ENCODE measurements at places on chromosomes 12 and 14. TPM values are rescaled to one million over a fixed set of nuclear protein-coding genes. Genes with fewer than 3 reads are reported as not detected.

GRCh38 chr14:75280291-75280830, 1.7 kb downstream of the FOS start:
- peaks cover 40% of the 10 kb centered on the region for H3K4me1 ChIP-seq
- H3K36me3 ChIP-seq, result peaks cover 30% of the 10 kb centered on the region
- peak overlapping the region; percentile 91 for H3K4me3 ChIP-seq

- H3K4me3 ChIP-seq, result no peak overlapping the region
- H3K27me3 ChIP-seq, result no peaks in the 10 kb centered on the region
- H3K27ac ChIP-seq, result no peak overlapping the region
- no peak for DNase-seq
Measured at GRCh38 chr12:103441437-103442181, 54.2 kb downstream of the C12orf42 start.

DNA sequence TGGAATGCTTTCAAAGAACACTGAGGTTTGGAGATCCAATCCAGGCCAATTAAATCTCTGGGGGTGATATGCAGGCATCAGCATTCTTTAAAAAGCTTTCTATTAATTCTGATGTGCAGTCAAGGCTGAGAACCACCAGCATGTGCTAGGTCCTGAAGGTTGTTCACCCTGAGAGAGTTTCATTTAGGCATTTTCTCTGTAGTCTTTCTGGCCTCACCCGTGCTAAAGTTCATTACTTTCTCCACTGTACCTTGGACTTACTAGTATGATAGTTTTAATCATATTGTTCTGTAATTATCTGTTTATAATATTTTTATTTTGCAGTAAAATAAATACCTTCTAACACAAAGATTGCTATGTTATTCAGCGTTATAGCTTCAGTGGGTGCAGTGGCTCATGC, 32.9 kb downstream of the SOS2 start:
- peaks cover 7% of the 10 kb centered on the region for H3K36me3 ChIP-seq
- H3K4me1 ChIP-seq, result no peaks in the 10 kb centered on the region
- DNase-seq, result no peak
- H3K4me3 ChIP-seq, result no peak overlapping the region

GRCh38 chr12:67534681-67535080, 113.9 kb upstream of the DYRK2 start:
- DNase-seq, result no peak
- no peaks in the 10 kb centered on the region for H3K36me3 ChIP-seq
- no peak overlapping the region for H3K4me3 ChIP-seq

Gene KRT77
- total RNA-seq, result 0.27 TPM

Gene RTL1
- 1.5 TPM for total RNA-seq

- DNase-seq, result no peak
- peaks cover 17% of the 10 kb centered on the region for H3K4me1 ChIP-seq
- H3K27me3 ChIP-seq, result peaks cover 24% of the 10 kb centered on the region
- peak overlapping the region; percentile 11 for H3K4me3 ChIP-seq
Measured at GRCh38 chr12:26274441-26275312, 79.3 kb downstream of the SSPN start.

DNA sequence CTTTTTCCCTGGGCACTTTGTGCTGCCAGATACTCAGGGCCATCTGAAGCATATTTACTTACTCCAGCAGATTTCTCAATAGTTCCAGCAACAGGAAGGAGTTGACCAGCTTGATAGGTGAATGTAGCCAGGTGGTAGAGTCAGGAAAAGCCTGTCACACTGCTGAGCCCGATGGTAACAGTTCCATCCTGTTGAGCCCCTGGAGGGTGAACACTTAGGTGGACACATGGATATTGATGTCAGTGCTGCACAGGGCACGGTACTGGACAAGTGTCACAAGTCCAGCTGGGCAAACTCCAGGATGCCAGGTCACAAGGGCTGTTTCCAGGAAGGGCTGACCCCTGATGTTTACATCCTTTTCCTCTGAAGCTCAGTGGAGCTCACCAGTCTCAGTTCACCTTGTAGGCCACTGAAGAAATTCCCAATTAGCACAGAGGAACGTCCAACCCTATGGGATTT, 2.3 kb upstream of the SMOC1 start:
- H3K4me3 ChIP-seq, result no peak overlapping the region
- H3K27ac ChIP-seq, result no peak overlapping the region
- H3K27me3 ChIP-seq, result peaks cover 41% of the 10 kb centered on the region
- no peak for DNase-seq

DNA sequence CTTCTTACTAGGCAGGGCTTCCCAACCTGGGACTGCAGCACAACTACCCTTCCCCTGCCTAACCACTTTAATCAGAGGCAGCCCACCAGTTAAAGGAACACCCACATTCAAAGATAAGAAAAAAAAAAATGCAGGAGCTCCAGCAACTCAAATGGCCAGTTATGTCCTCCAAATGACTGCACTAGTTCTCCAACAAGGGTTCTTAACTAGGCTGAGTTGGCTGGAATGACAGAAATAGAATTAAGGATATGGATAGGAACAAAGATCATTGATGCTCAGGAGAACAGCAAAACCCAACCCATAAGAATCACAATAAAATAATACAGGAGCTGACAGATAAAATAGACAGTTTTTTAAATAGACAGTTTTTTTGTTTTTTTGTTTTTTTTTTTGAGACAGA, 154.2 kb downstream of the PLCZ1 start:
- peaks cover 3% of the 10 kb centered on the region for H3K27me3 ChIP-seq
- H3K4me1 ChIP-seq, result no peaks in the 10 kb centered on the region
- H3K36me3 ChIP-seq, result peaks cover 22% of the 10 kb centered on the region
- no peak overlapping the region for H3K27ac ChIP-seq
- no peak overlapping the region for H3K4me3 ChIP-seq

GRCh38 chr12:13170892-13171490, 25.5 kb upstream of the EMP1 start:
- peaks cover 21% of the 10 kb centered on the region for H3K4me1 ChIP-seq
- H3K27me3 ChIP-seq, result no peaks in the 10 kb centered on the region
- DNase-seq, result no peak
- H3K4me3 ChIP-seq, result peak overlapping the region; percentile 12
- H3K36me3 ChIP-seq, result no peaks in the 10 kb centered on the region

Gene RNASE1
- total RNA-seq, result 476 TPM

GRCh38 chr12:77213319-77213718, 147.9 kb upstream of the E2F7 start:
- no peaks in the 10 kb centered on the region for H3K27me3 ChIP-seq
- H3K27ac ChIP-seq, result no peak overlapping the region

Gene ASB2
- total RNA-seq, result 0.60 TPM
